ENCODE measurements at places on chromosomes 3 and 15.

DNA sequence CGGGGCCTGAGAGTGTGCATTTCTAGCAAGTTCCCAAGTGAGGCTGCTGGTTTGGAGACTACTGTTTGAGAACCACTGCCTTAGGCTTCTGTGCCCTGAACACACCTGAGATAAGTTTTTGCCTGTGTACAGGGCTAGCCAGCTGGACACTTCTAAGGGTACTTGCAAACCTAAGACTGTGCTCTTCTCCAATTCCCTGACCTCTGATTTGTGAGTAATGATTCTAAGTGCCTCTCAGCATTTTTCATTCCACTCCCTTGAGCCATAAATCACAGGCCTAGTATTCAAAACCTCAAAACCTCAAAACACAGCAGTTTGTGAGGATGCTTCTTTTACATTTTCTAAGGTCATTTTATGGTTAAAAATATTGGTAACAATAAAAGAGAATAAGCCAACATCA, 148.4 kb downstream of the CHST2 start:
- H3K27me3 ChIP-seq = no peaks in the 10 kb centered on the region
- H3K4me1 ChIP-seq = peaks cover 8% of the 10 kb centered on the region
- H3K27ac ChIP-seq = no peak overlapping the region
- DNase-seq = no peak
- H3K4me3 ChIP-seq = no peak overlapping the region

DNA sequence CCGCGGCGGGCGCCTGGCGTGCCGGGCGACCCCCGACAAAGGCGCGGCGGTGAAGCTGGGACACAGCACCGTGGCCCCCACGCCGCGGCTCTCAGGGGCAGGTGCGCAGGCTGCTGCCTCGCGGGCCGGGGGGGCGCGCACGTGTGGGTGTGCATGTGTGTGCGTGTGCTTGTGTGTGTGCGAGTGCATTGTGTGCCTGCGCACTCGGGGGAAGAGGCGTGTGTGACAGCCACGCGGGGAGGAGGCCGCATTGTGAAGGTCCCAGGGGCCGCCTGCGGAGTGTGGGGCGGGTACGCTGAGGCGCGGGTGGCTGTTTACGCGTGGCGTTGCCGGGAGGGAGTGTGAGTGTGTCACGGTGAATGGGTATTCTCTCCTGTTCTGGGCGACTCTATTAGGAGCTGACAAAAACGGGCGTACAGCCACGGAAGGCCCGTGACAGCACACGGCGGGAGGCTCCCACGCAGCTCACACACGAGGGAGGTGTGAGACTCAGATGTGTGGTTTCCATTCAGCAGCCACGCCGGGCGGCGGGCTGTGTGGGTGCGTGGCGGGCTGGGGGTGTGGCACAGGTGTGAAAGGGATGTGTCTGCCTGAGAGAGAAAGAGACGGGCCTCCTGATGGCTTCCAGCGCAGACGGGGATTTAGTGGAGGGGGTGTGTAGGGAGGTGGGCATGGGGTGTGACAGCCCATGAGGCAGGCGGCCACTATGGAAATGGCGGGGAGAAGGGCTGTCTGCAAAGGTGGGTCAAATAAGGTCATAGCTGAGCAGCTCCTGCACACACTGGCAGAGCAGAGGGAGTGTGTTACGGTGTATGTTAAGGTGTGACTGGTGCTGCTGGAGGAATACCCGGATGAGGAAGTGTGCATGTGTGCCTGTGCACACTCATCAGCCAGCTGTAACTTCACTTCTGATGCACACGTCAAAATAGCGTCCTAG, 750 bp downstream of the PODXL2 start:
- H3K36me3 ChIP-seq = no peaks in the 10 kb centered on the region
- H3K4me1 ChIP-seq = no peaks in the 10 kb centered on the region
- no peaks in the 10 kb centered on the region for H3K27me3 ChIP-seq
- no peak for DNase-seq

DNA sequence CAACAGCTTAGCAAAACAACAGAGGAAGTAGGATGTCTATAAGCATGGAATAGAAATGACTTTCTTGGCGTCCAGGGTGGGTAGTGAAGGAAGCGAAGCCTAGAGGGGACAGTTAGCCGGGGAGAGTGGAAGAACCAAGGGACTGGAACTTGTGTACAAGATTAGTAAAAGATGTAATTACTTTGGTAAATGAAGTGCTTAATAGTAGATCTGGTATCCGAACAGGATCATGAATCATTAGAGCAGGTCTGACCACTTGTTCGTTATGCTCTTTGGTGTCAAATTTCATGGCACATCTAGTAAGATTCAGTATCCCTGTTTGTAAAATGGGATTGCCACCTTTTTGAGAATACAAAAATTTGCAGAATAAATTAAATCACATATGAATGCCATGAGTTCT, 112.5 kb upstream of the MLF1 start:
- H3K4me3 ChIP-seq = 0 out of 2 replicates have a peak overlapping the region, but pooled peaks have one; percentile 22
- no peaks in the 10 kb centered on the region for H3K36me3 ChIP-seq
- H3K27ac ChIP-seq = no peak overlapping the region
- DNase-seq = peak; percentile 79

GRCh38 chr15:94312946-94313345, 81.6 kb downstream of the MCTP2 start:
- no peaks in the 10 kb centered on the region for H3K36me3 ChIP-seq
- no peak overlapping the region for H3K4me3 ChIP-seq
- no peak overlapping the region for H3K27ac ChIP-seq
- H3K4me1 ChIP-seq = no peaks in the 10 kb centered on the region

- peak overlapping the region; percentile 38 for H3K4me3 ChIP-seq
- H3K27me3 ChIP-seq = no peaks in the 10 kb centered on the region
- H3K4me1 ChIP-seq = peaks cover 29% of the 10 kb centered on the region
Measured at GRCh38 chr3:195877136-195877715, 31.1 kb downstream of the TNK2 start.

GRCh38 chr15:47367726-47368390, 349.4 kb upstream of the SEMA6D start:
- H3K4me1 ChIP-seq = no peaks in the 10 kb centered on the region
- H3K4me3 ChIP-seq = no peak overlapping the region
- no peak for DNase-seq
- H3K27me3 ChIP-seq = no peaks in the 10 kb centered on the region

DNA sequence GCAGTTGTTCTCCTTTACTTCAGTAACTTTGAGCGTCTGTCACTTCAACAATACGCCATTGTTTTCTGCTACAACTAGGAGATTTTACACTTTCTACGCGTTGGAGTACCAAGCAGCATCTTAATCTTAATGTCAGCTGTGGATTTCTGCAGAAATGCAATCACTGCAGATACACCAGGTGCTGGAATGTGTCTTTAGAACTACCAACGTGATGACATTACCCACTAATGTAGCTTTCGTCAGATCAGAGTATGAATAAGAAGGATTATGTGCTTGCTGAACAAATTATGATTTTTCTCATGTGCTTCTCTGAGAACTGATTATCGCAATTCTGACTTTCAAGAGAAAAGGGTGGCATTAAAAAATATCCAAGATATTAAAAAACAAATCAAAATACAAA, 77.5 kb upstream of the CNTN3 start:
- no peak overlapping the region for H3K27ac ChIP-seq
- no peaks in the 10 kb centered on the region for H3K27me3 ChIP-seq
- no peak overlapping the region for H3K4me3 ChIP-seq
- H3K36me3 ChIP-seq = no peaks in the 10 kb centered on the region
- no peak for DNase-seq

- no peaks in the 10 kb centered on the region for H3K36me3 ChIP-seq
- no peak overlapping the region for H3K27ac ChIP-seq
- no peaks in the 10 kb centered on the region for H3K27me3 ChIP-seq
- DNase-seq = no peak
- H3K4me1 ChIP-seq = peaks cover 4% of the 10 kb centered on the region
Measured at GRCh38 chr15:98773616-98774015, 125.3 kb downstream of the IGF1R start.
